ENCODE measurements at places on chromosomes 5 and 9. TPM values are rescaled to one million over a fixed set of nuclear protein-coding genes. Genes with fewer than 3 reads are reported as not detected.

Gene VLDLR
- 17.1 TPM for total RNA-seq

Gene ZNF618
- total RNA-seq: 0.27 TPM

Gene CDKN2A
- 2.5 TPM for total RNA-seq

Gene SPINK6
- total RNA-seq: not detected

Gene CCDC171
- total RNA-seq: 2.1 TPM

Gene PGM5
- total RNA-seq: not detected

Gene TRUB2
- total RNA-seq: 29.7 TPM

All from activated CD8-positive, alpha-beta T cell treated with anti-CD3 and anti-CD28 coated beads for 36 hours (primary cell).